ENCODE measurements at places on chromosomes 4 and X.

- DNase-seq: no peak
Measured at GRCh38 chrX:154485150-154486051, 1.0 kb downstream of the UBL4A start.

DNA sequence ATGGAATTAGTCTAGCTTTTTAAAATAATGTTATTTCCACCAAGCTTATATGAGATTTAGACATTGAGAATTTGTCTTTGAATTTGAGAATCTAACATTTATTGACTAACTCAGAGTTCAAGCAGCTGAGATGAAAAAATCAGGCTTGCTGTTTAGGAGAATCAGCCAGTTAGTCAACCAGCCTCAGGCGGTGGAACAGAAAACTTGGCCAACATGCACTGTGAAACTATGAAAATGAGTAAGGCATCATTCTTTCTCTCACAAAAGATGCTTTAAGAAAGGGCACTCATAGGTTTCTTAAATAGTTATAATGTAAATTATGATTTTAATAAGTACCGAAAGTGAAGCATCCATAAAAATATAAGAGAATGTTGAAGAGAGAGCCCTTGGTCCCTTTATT is 84.2 kb downstream of the NFKB1 start:
- no peak for DNase-seq

DNA sequence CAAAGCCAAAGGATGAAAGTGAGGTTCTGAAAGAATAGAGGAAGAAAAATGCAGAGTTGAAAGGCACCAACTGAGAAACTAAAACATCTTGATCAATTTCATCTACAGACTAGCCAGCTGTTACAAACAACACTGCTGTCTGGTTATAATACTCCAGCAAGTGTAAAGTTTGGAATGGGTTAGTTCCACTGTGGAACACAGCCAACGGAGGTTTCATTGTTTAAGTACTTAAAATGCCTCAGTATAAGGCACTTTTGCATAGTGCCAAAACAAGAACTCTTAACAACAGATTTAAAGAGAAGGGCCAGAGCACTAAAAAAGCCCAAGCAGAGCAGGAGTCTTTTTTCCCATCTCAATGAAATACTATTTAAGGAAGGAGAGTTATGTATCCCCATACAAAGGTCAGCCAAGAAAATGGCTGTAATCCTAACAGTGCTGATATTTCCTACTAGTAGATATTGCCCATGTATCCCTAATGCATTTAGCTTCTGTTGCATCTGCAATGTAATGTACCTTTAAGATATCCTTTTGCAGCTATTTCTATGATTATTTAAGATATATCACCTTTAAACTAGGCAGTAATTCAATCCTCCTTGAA is 16.5 kb downstream of the ACSL4 start:
- no peak for DNase-seq

DNA sequence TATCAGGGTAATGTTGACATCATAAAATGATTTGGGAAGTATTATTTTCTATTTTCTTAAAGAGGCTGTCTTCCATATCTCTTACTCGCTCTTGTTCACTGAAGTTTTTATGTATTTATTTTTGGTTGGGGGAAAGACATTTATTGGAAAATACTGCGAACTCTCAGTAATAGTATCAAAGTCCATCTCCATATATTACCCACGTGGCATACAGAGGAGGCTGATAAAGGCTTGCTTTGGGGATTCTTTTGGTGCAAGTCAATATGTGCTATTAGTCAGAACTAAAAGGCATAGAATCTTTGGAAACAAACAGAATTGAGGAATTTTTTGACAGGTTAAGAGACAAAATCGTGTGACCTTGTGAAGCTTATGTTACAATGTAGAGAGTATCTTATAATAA is 101.3 kb downstream of the NYX start:
- no peak for DNase-seq

GRCh38 chrX:115561605-115562479 is 868 bp downstream of the PLS3 start:
- DNase-seq: no peak

- DNase-seq: no peak
Measured at GRCh38 chr4:6341696-6342095, 72.0 kb downstream of the WFS1 start.

DNA sequence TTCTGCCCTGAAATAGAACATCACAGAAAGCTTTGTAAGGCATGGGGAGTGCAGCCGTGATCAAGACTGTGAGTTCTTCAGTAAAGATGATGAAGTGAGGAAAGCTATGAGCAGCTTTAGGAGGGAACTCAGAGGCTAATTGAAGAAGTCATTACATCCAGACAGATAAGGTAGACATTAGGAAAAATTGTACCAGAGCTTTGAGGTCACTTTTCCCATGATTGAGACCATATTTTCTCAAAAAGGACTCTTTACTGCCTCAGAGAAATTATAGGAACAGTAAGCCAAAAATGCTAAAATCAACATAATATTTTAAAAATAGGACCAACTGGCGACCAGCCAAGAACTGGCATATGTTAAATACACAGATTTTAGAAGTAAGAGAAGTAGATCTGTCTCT is 11.2 kb downstream of the CHST7 start:
- DNase-seq: no peak

GRCh38 chr4:17315459-17315858 is 196.4 kb downstream of the QDPR start:
- DNase-seq: no peak

DNA sequence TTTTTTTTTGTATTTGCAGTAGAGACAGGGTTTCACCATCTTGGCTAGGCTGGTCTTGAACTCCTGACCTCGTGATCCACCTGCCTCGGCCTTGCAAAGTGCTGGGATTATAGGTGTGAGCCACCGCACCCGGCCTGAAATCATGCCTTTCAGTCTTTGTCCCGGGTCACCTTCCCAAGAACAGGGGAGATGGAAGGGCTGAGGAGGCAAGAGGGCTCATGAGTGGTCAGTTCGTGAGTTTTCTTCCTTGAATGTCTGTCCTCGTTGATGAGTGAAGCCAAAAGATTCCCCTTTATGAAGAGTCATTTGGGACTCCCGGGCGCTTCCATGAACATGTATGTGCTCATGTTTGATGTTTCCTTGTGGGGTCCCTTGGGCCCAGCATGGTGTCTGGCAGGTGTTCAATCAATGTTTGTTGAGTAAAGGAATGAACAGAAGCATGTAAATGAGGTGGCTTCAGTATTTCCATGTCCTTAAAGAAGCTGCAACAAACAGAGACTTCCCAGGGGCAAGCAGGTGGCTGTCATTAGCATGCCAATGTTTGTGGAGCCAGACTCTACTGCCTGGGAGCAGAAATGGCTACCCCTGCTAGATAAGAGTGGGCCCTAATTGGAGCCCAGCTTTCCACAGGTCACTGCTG is 3.4 kb upstream of the SEPTIN6 start:
- no peak for DNase-seq

GRCh38 chr4:103076747-103077347 is at the start of gene SLC9B2:
Gene SLC9B2 (minus strand): TSS chr4:103076761. CDS start chr4:103067550, 9,211 bp downstream.
- no peak for DNase-seq

- no peak for DNase-seq
Measured at GRCh38 chrX:16089086-16089485, 34.3 kb upstream of the GRPR start.

DNA sequence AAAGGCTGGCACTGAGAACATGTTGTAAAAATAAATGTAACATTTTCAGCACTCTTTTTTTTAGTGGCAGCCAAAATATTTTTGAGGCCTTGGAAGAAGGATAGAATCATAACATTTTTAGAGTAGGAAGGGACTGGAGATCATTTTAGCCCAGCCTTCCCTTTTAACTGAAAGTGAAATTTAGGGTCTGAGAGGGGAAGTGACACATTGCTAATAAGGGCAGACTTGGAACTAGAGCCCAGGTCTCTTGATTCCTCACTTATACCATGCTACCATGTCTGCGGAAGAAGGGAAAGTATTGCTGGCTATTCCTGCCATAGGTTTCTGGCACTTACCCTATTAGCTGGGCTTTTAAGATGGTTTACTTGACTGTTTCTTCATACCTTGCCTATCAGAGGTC is 4.8 kb downstream of the WDR44 start:
- no peak for DNase-seq

DNA sequence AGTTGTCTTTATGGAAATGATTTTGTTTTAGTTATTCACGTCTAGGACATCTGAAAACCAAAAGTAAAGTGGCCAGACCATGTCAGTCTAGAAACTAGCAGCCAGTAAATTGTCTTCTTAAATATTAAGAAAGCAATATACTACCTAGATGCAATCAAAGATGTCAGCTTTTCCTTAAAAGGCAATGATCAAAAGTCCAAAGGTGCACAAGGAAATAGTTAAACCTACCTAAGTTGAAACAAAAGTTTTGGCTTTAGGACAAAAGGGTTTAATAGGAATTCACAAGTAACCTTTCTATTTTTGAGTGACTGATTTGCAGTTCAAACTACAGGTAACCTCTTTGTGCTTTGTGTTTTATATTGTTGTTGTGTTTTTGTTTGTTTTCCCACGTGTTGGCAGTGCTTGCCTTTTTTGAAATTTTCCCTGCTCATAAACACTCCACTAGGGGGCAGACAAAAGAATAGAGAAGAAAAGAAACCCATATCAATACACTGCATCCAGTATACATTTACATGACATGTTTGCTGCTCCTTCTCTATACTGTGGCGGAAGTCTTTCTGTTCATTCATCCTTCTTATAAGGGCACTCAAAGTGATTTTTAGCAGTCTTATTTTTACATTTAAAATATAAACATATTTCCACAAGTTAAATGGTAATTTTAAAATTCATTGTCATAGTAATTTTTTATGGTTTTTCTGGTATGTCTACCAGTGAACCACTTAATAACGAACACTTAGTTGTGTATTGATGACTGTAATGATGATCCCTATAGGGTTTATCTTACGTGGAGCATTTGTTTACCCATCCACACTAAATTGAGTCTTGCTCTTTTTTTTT is 62.7 kb downstream of the GAB1 start:
- DNase-seq: no peak

GRCh38 chr4:182823576-182823975 is 93.6 kb downstream of the DCTD start:
- DNase-seq: no peak

DNA sequence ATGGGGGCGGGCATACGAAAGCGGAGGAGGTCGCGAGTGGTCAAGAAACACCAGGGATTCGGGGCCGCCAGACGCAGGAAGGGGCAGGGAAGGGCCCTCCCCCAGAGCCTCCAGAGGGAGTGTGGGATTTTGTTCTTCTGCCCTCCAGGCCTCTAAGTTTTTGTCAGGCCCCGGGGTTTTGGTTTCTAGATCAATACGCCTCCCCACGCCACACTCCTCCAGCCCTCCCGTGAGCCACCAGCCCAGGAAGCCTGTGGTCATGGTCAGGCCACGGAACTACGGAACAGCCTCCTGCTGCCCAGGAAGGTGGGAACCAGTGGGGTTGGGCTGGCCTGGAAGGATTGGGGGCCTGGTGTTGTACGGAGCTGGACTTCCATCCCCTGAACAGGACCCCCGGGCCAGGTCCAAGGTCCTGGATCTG is 38.4 kb downstream of the CPLX1 start:
- DNase-seq: no peak

- DNase-seq: no peak
Measured at GRCh38 chr4:122476126-122476525, 19.6 kb upstream of the IL2 start.

GRCh38 chr4:15901998-15902397 is 36.5 kb downstream of the FGFBP1 start:
- DNase-seq: no peak

GRCh38 chrX:12615061-12615460 is 176.2 kb upstream of the PRPS2 start:
- no peak for DNase-seq

DNA sequence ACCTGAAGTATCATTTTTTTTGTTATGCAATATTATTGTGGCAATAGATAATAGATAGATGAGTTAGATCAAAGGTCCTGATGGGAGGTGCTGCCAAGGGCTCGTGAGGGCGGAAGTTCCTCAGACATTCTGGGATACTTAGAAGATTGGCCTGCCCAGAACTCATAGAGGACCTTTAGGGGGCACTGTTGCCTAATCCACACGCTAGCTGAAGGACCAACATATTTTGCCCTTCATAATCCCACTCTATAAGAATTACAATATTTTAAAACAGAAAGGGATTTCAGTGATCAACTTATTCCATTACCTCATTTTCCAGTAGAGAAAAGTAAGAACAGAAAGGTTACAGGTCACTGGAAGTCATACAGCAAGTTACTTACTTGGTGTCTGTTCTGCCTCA is 22.9 kb upstream of the COX7B2 start:
- peak; percentile 35 for DNase-seq

DNA sequence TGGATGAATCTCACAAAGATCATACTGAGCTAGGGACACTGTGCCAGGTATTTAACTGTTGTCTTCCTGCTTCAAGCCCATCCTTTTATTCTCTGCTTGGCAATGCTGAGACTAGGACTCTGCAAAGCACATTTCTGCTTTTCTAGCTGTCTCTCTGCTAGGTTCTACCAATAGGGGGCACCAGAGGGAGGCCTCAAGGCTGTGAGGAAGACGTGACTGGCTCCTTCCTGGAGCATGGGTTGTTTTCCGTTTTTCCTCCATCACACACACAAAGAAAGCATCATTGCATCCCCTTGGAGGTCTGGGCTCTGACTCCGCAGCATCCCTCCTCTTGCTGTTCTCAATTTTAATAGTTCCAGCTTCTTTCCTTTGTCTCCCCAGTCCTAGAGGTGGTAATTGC is 10.9 kb upstream of the DCTD start:
- DNase-seq: no peak

DNA sequence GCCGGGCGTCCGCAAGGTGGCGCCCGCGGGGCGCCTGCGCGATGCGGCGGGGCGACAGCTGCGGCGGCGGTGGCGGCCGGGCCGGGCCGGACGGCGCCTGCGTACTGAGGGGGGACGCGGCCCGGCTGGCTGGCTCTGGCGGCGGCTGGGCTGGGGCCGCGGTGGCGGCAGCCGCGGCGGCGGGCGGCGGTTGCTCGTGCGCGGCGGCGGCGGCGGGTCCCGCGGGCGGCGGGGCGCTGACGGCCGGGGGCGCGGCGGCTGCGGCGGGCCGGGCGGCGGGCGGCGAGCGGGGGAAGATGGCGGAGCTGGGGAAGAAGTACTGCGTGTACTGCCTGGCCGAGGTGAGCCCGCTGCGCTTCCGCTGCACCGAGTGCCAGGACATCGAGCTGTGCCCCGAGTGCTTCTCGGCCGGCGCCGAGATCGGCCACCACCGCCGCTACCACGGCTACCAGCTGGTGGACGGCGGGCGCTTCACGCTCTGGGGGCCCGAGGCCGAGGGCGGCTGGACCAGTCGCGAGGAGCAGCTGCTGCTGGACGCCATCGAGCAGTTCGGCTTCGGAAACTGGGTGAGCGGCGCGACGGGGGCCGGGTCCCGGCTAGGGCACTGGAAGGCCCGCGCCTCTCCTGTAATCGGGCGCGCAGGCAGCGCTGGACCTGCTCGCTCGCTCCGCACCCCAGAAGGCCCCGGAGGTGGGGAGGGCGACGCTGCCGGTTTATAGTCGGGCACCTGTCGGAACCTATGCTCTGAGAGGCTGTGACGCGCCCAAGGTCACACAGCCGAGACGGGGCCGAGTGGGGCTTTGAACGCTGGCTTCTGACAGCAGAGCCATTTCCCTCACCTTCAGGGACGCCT is at the start of gene TADA2B:
Gene TADA2B (plus strand): TSS at position 89 of the 853 bp plus-strand sequence. CDS start 208 bp downstream, at position 297.
- DNase-seq: no peak

- no peak for DNase-seq
Measured at GRCh38 chrX:39969099-39969818, 128.5 kb downstream of the BCOR start.
